ENCODE measurements at places on chromosomes 5 and 9.

DNA sequence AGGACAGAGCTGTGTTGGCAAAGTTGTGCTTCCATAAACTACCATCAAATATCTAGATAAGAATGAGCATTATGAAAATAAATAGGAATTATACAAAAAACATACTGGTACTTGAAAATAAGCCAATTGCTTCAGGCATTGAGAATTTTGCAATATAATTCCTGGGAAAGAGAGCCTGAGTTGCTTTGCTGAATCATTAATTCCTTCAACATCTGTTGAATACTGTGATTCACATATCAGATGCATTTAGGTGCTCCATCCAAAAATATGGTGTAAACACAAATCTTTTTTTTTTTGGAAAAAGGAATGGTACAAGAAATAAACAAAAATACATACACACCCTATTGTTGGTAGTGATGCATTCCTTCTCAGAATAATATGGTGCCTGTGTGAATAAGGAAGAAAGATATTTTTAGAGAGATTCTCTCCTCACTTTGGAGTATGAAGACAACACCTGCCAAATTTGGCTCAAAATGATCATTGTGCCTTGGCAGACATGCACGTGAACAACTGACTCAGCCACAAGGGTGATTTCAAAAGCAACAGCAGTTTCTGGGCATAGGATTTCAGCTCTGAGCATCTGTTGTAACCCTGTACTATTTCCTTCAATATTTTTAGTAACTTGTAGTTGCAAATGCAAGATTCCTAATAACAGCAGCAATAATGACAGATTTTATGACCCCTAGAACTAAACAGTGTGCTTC, 96.7 kb downstream of the CAVIN4 start:
- DNase-seq, result no peak

GRCh38 chr5:4963265-4963664, 176.9 kb upstream of the ADAMTS16 start:
- DNase-seq, result no peak

- DNase-seq, result peak; percentile 76
Observed at GRCh38 chr9:16928179-16928945, 57.9 kb upstream of the BNC2 start.

DNA sequence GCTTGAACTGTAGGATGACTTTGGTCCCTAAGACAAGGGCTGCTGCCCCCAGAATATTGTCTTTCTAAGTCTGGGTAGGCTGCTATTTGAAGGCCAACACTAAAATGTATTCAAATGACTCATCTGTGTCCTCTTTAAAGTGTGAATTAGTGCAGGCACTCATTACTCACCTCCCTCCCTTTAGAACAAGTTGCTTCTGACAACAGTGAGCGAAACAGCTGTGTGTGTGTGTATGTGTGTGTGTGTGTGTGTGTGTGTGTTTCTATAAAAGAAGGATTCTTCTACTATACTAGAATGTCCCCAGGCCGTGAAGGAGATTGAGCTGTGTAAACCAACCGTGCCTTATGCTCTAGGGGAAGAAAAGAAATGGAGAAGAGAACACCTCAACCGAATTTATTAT, 1337.2 kb downstream of the PTPRD start:
- DNase-seq, result peak; percentile 8

- no peak for DNase-seq
Observed at GRCh38 chr5:136094189-136094912, 38.3 kb upstream of the SMAD5 start.

DNA sequence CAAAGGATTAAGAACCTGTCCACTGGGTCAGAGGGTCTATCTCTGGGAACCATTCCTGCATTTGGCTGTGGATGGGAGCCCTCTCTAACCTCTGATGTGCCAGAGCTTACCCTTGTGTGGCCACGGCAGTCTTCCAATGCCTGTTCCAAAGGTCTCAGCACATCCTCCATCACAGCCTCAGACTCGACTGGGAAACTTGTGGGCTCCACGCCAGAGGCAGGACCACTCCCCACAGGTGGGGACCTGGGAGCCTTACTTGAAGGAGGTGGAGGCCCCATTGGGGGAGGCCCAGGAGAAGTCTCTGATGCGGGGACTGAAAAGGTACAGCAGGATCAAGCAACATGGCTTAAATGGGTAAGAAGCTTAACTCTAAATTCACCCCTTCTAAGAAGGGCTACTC, 4.4 kb downstream of the EIF4EBP3 start:
- DNase-seq, result no peak

Measured in mesendoderm (in vitro differentiated cells).